D341Med (cell line): ENCODE measurements at places on chromosomes 6 and 20.
A peak's percentile ranks its signal among the peaks of the same experiment; 100 is the strongest.

- DNase-seq, result no peak
Observed at GRCh38 chr6:56988145-56988544, 33.2 kb downstream of the BEND6 start.

DNA sequence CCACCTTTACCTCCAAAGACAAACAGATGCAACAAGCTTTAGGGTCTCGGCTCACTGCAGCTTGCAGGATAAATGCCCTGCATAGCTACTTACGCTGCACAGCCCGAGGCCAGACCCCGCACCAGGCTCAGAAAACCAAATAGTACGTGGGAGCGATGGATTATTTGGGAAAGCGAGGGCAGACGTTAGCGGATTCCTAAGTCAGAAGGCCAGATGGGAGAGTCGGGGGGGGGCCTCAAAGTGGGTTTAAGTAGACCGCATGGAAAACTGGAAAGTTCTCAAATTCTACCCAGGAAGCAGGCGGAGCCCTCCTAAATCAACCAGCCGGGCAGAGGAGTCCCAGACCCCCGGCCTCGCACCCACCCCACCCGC lies 382 bp downstream of the SFT2D1 start:
- DNase-seq, result no peak

GRCh38 chr6:113397236-113397635 lies 459.9 kb upstream of the MARCKS start:
- DNase-seq, result no peak

GRCh38 chr6:34176261-34177031 lies 30.6 kb upstream of the GRM4 start:
- DNase-seq, result no peak

GRCh38 chr6:77620278-77620882 lies 32.5 kb upstream of the MEI4 start:
- peak; percentile 38 for DNase-seq

DNA sequence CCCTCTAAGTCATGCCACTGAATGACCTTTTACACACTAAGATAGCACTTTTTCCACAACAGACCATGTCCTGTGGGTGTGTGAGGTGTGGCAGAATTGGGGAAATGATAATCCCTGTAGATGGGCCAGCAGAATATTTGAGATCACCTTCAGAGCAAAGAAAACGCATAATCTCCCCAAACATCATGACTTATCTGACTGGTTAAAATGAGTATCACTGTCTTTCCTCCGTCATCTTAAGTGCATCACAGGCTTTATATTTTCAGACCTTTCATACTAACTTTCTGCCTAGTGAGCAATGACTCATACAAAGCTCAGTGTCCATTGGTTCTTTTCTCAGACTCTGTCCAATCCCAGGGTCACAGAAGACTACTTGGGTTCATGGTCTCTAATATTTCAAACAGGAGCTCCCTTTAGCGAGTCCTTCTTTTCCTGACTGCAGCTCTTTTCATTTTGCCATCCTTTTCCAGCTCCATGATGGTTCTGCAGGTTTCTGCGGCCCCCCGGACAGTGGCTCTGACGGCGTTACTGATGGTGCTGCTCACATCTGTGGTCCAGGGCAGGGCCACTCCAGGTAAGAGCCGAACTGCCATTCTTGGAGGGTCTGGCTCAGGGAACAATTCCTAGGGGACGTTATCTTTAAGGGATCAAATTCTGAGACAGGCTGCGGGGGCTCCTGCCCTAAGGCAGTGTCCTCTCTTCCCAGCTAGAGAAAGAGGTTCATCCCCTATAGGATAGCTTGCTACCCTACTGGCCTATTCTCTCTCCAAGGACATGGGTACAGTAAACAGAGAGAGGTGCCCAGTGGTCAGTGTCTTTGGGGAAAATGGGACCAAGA lies at the start of gene HLA-DPB1:
Gene HLA-DPB1 (plus strand): TSS at position 423 of the 838 bp plus-strand sequence. CDS start 52 bp downstream, at position 475.
- DNase-seq, result no peak

GRCh38 chr20:47347661-47348435 lies 8.7 kb downstream of the ZMYND8 start:
- no peak for DNase-seq
